ENCODE measurements at places on chromosomes 1 and 21.

GRCh38 chr1:19418503-19418971 lies 66.8 kb downstream of the CAPZB start:
- DNase-seq: no peak

DNA sequence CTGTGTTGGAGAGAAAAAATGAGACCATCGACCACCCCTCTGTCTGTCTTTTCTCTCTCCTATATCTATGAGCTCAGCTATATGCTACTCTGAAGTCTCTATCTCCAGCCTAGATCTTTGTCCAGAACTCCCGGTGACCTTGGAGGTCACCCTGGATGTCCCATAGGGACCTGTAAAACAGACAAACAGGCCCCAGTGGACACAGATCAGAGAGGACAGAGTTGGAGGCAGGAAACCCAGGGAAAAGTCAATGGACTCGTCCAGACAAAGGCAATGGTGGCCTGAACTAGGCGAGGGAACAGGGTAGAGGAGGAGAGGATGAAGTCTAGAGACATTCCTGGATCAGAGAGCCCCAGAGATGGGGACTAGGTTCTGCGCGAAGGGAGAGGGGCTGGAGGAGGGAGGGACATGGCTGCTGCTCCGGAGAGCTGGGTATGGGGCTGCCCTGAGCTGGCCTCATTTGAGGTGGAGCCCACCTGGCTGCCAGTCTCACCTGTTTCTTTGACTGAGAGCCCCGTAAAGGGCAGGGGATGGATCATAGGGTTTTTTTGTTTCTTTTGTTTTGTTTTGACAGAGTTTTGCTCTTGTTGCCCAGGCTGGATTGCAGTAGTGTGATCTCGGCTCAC lies 10.6 kb upstream of the MARCKSL1 start:
- DNase-seq: no peak

- DNase-seq: no peak
These were observed 1.5 kb downstream of the SPATC1L start for GRCh38 chr21:46182548-46183336.

DNA sequence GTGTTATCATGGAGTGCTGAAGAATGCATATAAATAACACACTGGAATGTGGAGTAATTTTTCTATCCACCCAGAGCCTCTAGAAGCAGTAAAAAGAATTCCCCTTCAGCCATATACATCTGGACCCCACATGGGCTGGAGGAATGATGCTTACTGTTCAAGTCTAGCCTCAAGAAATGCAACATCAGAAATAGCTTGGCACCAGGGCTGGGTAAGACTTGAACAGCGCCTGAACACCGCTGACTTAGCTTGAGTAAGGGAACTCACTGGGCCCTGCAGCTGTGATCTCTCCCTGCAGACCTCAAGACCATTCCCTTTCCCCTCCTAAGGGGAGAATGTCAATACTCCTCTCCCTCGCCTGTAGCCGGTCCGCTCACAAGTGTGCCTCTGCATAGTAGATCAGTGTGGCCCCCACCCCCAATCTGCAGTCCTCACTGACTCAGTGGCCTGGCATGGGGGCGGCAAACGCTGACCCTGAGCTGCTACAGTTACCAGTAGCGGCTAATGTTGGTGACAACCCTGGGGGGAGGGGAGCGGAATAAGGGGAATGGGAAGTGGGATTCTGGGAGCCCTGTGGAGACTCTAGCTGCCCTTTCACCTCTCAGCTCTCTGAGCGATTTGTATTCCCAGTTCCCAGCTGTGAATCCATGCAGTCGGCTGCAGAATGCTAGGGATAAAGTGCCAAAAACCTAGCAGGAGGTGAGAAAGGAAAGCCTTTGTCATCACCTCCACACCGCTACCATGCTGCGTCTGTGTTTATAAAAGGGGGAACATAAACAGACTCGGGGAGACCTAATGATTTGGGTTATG lies 483.9 kb downstream of the DISC1 start:
- no peak for DNase-seq

DNA sequence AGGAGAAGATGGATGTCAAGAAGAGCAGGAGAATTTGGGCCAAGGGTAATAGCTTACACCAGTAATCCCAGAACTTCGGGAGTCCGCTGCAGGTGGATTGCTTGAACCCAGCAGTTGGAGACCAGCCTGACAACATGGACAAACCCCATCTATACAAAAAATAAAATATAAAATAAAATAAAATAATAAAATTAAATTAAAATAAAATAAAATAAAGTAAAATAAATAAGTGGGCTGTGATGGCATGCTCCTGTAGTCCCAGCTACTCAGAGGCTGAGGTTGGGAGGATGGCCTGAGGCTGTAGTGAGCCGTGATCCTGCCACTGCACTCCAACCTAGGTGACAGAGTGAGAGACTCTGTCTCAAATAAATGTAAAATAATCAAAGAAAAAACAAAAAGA lies 1946.7 kb downstream of the MRPL39 start:
- DNase-seq: no peak

- no peak for DNase-seq
These were observed 244.3 kb downstream of the SLC45A1 start for GRCh38 chr1:8562222-8562621.

DNA sequence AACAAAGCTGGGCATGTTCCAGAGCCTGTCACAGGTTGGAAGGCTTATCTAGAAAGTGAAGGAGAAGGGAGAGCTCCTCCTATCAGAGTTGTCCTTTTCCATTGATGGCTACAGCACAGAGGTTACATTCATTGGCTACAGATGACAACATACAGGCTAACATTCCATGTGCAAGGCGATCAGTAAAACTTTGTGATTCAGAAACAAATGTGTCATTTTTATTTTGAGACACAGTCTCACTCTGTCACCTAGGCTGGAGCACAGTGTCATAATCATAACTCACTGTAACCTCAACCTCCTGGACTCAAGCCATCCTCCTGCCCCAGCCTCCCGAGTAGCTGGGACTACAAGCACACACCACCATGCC lies 32.6 kb downstream of the TRIM67 start:
- no peak for DNase-seq
